GM20000 (cell line): ENCODE measurements at places on chromosomes 7 and 10.

GRCh38 chr7:14021069-14021468 lies 31.6 kb upstream of the ETV1 start:
- DNase-seq: no peak

- DNase-seq: no peak
Measured at GRCh38 chr10:102670871-102671434, 26.7 kb downstream of the TRIM8 start.

DNA sequence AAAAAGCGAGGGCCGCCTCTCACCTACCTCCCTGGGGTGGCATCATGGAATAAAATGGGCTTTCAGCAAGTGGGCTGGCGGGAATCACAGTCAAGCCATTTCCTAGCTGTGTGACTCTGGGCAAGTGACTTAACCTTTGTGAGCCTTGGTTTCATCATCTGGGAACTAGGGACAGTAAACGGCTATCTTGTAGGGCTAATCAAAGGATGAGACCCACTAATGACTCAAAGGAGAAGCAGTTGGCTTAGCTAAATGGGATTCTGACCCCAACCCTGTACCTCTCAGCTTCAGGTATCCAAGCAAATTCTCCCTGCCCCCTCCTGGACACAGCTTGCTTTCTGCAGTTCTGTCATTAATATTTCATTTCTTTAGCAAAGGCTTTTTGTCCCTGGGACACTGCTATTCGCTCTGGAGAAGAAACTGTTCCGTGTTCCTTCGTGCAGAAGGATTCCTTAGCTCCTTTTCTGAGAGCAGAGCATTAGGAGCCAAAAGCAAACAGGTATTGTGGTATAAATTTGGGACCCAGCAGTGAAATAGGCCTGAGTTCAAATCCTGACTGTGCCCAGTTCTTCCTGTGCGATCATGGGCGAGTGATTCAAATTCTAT lies 25.9 kb downstream of the TRIM8 start:
- no peak for DNase-seq

DNA sequence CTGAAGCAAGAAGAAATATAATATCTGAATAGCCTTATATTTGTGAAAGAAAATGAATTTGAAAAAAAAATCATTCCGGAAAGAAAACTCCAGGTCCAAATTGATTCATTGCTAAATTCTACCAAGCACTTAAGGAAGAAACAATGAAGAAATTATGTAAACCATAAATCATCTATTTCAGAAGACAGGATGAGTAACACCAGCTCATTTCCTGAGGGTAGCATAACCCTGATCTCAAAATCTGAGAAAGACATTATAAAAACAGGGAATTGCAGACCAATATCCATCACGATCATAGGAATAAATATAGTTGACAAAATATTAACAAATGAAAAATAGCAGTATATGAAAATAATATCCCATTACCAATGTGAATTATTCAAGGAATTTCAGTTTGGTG lies 70.1 kb upstream of the RAB18 start:
- DNase-seq: no peak

DNA sequence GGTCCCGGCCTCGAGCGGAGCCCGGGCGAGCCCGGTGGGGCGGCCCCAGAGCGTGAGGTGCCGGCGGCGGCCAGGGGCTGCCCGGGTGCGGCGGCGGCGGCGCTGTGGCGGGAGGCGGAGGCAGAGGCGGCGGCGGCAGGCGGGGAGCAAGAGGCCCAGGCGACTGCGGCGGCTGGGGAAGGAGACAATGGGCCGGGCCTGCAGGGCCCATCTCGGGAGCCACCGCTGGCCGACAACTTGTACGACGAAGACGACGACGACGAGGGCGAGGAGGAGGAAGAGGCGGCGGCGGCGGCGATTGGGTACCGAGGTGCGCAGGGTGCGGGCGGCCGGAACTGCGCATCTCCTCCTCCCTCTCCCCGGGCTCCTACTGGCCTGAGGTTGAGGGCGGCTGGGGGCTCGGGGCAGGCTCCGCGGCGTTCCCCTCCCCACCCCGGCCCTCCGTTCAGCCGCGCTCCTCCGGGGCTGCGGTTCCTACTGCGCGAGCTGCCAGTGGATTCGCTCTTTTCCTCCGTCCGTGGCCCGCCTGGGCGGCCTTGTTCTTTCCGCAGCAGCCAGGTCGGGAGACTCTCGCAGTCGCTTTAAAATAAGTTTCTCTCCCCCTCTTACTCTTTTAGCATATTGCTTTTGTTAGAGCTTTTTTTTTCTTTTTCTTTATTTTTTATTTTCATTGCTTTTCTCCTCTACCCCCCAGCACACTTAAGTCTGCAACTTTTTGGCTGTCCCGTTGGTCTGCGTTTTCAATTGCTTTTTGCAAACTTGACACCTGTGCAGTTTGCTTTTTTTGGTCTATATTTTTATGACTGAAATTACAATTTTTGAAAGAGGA lies 600 bp downstream of the SIRT1 start:
- DNase-seq: peak; percentile 88

GRCh38 chr7:93048136-93048930 lies 69.4 kb downstream of the SAMD9 start:
- DNase-seq: no peak

GRCh38 chr10:131708225-131708880 lies 192.5 kb upstream of the PPP2R2D start:
- no peak for DNase-seq

DNA sequence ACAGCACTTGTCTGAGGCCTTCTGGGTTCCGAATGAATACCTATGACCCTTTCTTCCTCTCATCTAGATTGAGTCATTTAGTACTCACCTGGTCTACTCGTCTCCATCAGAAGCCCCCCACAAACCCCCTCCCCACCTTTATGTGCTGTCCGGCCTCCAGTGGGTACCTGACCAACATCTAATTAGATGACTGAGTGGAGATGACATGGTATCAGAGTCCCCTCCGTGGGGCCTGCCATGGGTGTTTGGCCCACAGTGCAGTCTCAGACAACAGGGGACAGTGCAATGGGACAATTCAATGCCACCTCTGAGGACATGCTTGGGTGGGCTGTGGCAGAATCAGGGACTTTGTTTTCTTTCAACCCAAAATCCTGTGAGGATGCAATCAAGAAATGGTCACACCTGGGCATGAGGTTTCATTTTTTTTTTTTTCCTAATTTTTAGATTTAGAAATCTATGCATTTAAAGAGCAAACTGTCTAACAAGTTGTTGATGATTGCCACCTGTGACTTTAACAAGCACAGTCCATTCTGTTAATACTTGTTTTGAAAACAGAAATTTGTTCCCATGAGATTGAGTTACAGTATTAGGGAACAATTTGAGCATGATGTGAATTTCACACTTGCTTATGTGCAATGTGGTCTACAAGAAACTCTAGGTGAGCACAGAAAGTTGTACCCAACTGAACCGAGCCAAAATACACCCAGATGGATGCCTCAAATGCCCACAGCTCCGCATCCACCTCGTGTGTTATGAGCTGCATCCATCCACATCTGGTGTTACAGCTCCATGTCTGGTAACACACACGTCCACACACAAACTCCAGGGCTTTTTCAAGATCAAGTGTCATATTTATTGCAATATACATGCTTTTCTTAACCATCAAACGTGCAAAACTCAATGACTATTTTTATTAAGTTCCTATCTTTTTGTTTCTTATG lies 27.5 kb downstream of the GPRIN2 start:
- no peak for DNase-seq

DNA sequence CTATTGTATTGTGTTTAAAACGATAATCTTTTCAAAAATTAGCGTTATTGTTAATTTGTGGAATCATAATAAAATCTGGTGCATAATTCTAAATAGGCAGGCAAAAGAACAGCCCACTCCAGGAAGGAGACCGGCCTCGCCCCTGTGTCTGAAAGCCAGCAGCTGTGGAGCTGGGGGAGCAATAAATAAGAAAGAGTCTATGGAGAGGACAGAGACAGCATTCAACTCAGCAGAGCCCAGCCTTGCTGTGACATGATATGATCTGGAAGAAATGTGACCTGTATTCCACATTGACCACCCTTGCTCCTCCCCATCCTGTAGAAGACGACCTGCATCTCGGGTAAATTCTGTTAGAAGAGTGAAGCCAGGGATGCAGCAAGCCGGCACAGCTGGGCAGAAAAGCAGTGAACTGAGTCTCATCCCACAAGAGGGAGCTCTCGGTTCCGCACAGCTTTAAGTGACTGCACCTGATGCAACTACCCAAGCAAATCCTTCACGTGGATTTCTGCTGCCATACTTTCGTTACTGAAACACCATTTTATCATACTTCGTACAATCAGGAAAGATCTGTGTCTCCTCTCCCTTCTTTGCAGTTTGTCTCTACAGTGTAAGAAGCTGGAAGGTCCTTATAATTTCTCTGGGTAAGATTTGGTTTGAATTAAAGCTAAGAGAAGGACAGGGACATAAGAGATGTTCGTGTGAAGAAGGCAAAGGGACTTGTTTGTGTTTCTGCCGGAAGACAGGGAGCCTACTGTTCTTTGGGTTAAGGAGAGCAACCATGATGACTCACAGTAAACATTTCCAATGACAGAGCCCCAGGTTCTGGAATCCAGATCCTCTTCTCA lies 427.1 kb downstream of the GPAM start:
- peak; percentile 9 for DNase-seq

DNA sequence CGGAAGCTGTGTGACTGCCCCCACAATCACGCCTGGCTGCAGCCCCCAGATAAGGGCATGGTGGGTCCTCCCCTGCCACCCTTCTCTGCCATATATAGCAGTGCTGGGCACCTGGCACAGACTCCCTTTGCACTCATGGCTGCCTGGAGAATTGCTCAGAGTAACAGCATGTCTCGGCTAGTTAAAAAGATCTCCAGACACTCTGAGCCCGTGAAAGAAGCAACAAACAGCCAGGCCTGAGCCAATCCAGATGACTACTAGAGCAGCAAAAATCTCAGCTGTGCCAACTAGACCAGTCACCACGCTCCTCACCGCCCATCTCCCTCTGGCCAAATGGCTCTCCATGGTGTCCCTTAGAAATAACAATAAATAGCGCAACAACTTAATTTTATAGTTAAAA lies 71.3 kb downstream of the PARD3 start:
- DNase-seq: no peak

- no peak for DNase-seq
Measured at GRCh38 chr10:76626386-76626785, 1011.2 kb downstream of the KCNMA1 start.

GRCh38 chr7:133837224-133837623 lies 289.9 kb upstream of the LRGUK start:
- DNase-seq: no peak

DNA sequence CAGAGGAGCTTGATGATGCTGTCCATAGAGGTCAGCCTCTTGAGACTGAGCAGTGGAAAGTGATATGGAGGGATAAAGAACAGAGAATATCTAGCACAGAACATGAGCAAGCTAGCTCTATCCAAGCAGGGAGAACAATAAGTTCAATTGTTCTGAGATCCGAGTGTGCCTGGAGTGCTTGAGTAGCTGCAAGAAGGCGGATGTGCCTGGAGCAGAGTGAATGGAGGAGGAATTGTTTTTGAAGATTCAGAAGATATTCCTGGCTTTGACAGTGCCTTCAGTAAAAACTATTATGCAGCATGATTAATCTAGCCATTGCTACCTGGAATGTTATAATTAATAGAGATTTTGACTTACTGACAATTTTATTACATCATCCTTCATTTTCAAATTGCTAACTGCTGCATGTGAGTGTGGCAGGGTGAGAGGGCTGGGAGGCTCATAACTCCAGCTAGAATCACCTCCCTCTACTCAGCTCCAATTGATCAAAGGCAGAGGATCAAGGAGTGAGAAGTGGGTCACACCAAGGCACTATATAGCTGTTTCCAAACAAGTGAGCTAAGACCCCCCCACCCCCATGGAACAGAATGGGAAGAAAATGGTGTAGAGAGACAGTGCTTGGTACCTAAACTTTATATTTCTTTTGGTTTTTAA lies 302.8 kb downstream of the ADRA2A start:
- DNase-seq: no peak

DNA sequence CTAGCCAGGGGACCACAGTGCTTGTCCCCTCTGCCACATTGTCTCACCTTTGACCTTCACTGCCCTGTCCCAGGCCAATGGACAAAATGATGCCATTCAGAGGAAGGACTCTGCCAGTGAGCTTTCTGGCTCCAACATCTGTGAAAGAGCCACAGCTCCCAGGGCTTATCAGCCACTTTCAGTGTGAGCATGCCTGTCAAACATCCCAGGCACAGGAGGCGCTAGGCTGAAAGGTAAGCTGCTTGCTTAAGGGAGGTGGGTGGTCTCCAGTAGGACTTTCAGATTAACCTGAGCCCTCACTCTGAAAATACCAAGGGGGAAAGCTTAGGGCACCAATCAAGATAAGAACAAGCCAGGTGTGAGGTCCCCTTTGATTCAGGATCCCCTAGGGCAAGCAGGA lies 59.8 kb upstream of the GDF10 start:
- no peak for DNase-seq

- DNase-seq: no peak
Measured at GRCh38 chr7:118502235-118502634, 277.7 kb downstream of the ANKRD7 start.
